IPS DF 19.7 (cell line): ENCODE measurements at places on chromosomes 3 and 15.

DNA sequence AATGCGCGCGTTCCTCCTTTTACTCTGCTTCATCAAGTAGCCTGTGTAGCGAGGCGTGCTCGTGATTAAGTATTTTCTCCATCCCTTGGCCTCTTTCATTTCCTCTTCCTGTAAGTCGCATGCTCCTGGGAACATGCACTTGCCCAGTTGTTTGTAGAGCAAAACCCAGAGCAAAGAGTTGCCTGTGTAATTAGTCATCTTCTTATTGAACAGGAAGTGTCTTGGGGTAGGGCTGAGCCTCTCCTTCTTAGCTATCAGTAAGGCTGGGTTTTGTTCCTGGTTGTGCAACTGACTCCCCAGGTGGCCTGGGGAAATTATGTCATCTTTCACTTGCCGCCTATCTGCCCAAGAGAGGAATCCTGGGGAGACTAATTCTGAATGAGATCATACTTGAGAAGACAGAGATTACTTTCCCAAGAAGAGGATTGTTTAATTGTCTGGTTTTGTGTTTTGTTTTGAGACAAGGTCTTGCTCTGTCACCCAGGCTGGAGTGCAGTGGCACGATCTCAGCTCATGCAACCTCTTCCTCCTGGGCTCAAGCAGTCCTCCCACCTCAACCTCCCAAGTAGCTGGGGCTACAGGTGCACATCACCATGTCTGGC lies 14.9 kb downstream of the LIPH start:
- DNase-seq, result no peak

DNA sequence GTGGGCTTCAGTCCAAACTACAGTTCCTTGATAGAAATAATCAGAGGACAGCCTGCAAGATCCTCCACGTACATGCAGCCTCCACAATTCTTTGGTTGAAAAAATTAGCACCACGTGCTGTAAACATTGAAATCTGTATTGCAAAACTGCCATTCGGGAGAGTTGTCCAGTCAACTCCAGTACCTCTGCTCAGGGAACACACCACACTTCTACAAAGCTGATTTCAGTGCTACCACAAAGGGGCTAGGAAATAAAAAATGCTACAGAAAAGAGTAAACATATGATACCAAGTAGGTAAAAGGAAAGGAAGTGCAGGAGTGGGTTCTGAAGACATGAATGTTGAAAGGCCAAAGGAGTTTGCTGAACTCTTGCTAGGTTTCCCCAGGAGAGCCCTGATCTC lies 40.4 kb downstream of the GHSR start:
- DNase-seq, result no peak

DNA sequence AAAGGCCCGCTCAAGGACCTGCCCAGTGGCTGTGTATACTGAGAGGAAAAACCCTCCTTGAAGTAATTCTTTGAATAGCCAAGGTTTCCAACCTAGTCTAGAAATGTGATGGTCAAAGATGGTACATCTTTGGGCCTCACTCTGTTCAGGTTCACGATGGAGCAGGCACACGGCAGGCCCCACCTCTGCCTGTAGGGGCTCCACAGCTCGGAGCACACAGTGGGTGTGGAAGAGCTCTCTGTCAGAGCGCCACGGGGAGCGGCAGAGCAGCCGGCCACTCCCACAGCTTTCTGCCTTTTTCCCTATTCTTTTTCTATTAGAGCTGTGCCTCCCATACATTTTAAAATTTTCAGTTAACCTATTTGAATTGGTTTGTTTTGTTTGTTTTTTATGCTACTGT lies 89.5 kb downstream of the CTNNB1 start:
- DNase-seq, result no peak

DNA sequence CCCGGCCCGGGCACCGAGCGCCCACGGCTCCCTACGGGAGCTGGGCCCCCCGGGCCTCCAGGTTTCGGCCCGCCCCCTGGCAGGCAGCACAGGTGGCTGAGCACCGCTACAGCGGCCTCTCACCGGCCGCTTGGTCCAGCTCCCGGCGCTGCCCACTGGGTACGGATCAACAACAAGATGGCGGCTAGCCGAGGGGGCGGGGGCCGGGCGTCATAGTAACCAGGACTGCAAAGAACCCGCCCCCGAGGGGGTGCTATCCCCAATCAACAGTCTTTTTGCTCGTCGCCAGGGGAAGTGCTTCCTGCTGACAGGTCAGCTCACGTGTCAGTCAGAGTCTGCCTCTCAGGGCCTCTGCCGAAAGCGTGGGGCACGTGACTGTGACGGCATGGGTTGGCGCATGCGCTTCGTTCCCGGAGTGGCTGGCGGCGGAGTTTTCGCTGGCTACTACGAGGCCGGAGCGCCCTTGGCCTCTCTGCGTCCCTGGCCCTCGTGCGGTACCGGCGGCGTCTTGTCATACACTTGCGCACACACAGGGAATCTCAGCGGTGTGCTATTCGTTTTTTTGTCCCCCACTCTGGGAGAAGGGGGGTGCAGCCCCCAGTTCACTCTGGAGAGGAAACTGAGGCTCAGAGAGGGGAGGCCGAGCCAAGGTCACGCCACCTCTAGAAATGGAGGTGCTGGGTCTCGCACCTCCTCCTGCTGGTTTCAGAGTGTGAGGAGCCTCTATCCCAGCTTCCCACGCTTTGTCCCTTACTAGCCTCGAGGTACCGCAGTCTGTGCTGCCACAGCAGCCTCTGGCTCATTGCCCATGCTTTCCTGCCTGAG lies at the start of gene IP6K1:
TSS of gene IP6K1 (minus strand) at position 186 of the 825 bp plus-strand sequence. CDS start 38,502 bp downstream, outside the sequence.
- DNase-seq, result peak; percentile 100

DNA sequence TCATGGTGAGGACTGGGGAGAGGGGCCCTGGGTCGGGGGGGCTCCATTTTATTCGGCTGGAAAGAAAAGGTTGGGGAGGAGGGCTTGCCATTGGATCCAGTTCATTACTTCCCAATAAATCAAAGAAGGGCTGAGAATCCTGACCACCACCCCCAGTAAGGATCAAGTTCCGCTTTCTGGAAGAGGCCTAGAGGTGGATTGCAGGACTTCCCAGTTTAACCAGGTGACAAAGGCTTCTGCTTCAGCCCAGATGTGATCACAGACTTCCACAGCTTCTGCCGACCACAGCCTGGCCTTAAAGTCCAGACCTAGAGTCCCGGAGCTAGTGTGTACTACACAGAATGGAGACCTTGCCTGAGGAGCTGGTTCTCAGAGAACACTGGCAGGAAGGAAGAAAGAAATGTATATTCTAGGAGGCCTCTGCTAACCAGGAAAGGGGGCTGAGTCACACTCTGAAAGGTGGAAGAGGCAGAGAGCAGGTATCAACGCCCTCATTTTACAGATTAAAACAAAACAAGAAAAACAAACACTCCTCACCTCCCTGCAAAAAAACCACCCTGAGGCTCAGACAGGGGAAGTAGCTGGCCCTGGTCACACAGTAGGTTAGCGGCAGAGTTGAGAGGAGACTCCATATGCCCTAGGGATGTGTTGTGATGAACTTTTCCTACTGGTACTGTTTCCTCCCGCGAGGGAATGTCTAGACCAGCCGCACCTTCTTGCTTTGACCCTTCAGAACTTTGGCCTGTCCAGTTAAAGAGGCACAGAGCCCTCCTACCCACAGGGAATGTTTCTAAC lies 1.1 kb upstream of the CEMIP start:
- DNase-seq, result no peak

- DNase-seq, result no peak
These were observed 47.5 kb upstream of the FAM98B start for GRCh38 chr15:38406436-38406835.

- no peak for DNase-seq
These were observed 31.2 kb downstream of the CD276 start for GRCh38 chr15:73715417-73715816.

DNA sequence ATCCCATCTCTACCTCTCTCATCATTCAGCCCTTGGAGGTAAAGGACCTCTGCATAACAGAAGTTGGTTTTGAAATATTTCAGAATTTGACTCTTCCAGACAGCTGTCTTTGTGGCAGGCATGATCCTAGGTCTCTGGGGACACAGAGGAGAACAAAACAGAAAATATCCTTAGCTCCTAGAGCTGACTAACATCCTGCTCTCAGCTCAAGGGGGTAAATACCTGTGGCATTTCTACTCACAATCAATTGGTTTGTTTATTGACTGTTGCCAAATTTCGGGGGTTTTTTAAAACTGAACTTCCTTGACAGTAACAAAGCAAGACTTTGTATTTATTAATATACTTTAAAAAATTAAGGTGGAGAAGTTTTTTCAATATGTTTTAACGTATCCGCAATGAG lies 78.8 kb downstream of the EOMES start:
- no peak for DNase-seq

GRCh38 chr3:53846134-53846850 lies at the start of the genes CHDH and IL17RB:
TSS of gene CHDH (minus strand) at chr3:53846419. CDS start at chr3:53824008, 22,411 bp downstream.
TSS of gene IL17RB (plus strand) at chr3:53846568. CDS start at chr3:53846589, 21 bp downstream.
- DNase-seq, result no peak
